ENCODE measurements at places on chromosomes 5 and 9. TPM values are rescaled to one million over a fixed set of nuclear protein-coding genes. Genes with fewer than 3 reads are reported as not detected.

- no peaks in the 10 kb centered on the region for H3K36me3 ChIP-seq
- H3K27ac ChIP-seq, result no peak overlapping the region
- DNase-seq, result no peak
These were observed 156.9 kb downstream of the UNC13B start for GRCh38 chr9:35318741-35319140.

DNA sequence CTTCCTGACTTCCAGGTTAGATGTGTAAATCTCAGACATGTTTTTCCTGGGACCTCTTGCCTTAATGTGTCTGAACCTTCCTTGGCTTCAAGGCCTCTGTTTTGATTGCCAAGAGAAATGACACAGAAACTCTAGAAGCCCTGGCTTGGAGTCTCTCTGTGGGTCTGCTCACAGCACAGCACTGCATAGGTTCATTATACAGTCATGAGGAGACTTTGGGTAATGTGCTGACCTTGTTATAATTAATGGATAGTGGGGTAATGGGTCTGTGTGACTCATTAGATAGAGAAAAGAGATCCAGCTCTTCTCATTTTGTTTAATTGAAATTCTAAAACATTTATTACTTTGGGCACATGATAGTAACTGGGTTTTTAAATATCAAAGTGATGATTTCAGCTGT lies 175.8 kb upstream of the GLRA1 start:
- no peaks in the 10 kb centered on the region for H3K36me3 ChIP-seq
- no peaks in the 10 kb centered on the region for H3K4me1 ChIP-seq
- H3K4me3 ChIP-seq, result no peak overlapping the region
- H3K27me3 ChIP-seq, result no peaks in the 10 kb centered on the region
- no peak overlapping the region for H3K27ac ChIP-seq

GRCh38 chr5:74153255-74153790 lies 487.2 kb downstream of the ENC1 start:
- H3K36me3 ChIP-seq, result no peaks in the 10 kb centered on the region
- no peaks in the 10 kb centered on the region for H3K27me3 ChIP-seq
- H3K4me1 ChIP-seq, result no peaks in the 10 kb centered on the region
- no peak overlapping the region for H3K27ac ChIP-seq
- no peak for DNase-seq
- H3K4me3 ChIP-seq, result no peak overlapping the region

DNA sequence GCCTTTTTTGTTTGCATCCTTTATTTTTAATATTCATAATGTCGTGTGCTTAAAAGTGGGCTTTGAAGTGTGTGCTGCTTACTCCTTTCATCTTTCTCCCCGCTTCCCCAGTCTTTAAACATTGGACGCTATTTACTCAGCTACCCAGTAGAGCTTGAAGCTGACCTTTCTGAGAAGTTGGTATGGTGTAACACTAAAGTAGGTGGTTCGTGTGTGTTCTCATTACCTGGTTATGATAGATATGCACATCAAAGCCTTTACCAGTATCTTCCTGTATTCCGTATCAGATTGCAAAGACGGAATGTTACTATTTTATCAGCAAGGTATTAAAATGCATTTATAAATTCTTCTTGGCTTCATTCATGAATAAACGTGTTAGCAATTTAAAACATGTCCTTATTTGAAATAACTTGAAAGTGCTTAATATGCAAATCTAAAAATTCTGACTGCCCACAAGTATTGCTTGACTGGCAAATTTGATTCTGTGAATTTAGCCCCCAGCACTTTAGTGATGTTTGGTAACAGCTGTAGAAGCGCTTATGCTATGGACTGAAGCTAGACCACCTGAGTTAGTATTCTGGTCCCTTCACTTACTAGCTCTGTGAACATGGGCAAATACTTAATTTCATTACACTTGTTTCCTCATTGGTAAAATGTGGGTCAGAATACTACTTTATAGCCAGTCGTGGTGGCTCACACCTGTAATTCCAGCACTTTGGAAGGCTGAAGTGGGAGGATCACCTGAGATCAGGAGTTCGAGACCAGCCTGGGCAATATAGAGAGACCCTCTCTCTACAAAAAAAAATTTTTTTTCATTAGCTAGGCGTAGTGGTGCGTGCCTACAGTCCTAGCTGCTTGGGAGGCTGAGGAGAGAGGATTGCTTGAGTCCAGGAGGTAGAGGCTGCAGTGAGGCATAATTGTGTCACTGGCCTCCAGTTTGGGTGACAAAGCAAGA lies 1.7 kb downstream of the RRAGA start:
- peaks cover 1% of the 10 kb centered on the region for H3K36me3 ChIP-seq
- no peak overlapping the region for H3K27ac ChIP-seq
- no peak for DNase-seq
- no peaks in the 10 kb centered on the region for H3K27me3 ChIP-seq

DNA sequence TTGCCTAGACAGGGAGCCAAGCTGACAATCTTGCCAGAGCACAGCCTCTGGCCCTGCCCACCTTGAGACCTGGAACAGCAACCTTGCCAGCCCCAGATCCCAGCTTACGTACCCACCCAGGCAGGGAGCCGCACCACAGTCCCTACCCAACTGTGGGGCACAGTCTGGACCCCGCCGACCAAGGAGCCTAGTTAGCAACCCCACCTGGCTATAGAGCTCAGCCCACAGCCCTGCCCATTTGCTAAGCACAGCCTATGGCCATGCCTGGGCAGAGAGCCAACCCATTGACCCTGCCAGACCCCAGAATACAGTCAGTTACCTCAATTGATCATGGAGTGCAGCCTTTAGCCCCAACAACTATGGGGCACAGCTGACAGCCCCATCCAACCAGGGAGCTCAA lies 97.9 kb upstream of the SH3GL2 start:
- no peaks in the 10 kb centered on the region for H3K4me1 ChIP-seq
- H3K27me3 ChIP-seq, result no peaks in the 10 kb centered on the region
- no peak overlapping the region for H3K4me3 ChIP-seq
- no peak for DNase-seq
- no peak overlapping the region for H3K27ac ChIP-seq

DNA sequence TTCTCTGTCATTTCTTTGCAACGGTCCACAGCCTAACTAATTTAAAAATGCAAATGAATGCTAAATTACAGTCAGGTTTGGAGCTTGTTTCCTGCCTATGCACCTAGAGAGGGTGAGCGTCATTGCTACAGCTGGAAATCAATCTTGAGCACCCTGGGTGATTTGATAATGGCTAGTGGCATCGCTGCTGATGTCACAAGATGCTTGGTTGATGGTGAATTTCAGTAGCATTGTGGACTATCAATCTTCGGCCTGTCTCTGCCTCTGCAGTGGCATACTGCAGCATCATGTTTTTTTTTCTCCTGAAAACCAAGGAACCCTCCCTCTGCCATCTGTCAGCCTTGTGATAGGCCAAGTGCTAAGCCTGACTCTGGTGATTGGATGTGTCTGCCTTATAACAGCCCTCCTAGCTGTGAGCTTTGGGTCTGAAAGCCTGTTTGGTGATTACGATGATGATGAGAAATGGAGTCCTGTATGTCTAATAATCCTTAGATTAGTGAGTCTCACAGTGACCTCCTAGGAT lies 75.3 kb downstream of the NMUR2 start:
- H3K4me1 ChIP-seq, result no peaks in the 10 kb centered on the region
- no peak for DNase-seq
- H3K4me3 ChIP-seq, result no peak overlapping the region
- H3K27me3 ChIP-seq, result no peaks in the 10 kb centered on the region
- H3K27ac ChIP-seq, result no peak overlapping the region
- no peaks in the 10 kb centered on the region for H3K36me3 ChIP-seq

DNA sequence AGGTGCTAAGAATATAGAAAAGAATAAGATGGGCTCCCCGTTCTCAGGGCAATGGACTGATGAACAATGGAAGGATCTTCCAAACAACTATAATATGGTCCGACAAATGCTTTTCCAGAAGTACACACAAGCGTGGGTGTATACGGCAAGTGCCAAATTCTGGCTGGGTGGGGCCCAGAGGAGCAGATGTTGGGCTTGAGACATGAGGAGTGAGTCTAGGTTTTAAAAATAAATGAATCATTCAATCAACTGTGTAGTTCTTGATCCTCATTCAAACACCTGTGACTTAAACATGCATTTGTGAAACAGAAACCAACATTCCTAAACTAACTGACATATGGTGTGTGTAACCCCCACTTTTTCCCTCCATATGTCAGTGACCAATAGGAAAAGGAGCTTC lies 47.9 kb downstream of the MFAP3 start:
- no peaks in the 10 kb centered on the region for H3K36me3 ChIP-seq
- no peak for DNase-seq
- peaks cover 4% of the 10 kb centered on the region for H3K27me3 ChIP-seq
- H3K4me1 ChIP-seq, result no peaks in the 10 kb centered on the region
- H3K27ac ChIP-seq, result no peak overlapping the region
- H3K4me3 ChIP-seq, result no peak overlapping the region

- H3K36me3 ChIP-seq, result no peaks in the 10 kb centered on the region
- no peaks in the 10 kb centered on the region for H3K27me3 ChIP-seq
- no peaks in the 10 kb centered on the region for H3K4me1 ChIP-seq
- no peak for DNase-seq
- H3K27ac ChIP-seq, result no peak overlapping the region
These were observed 219.5 kb upstream of the TMEM161B start for GRCh38 chr5:88488130-88488529.

GRCh38 chr5:87121304-87122150 lies 146.2 kb upstream of the RASA1 start:
- H3K4me3 ChIP-seq, result no peak overlapping the region
- H3K27me3 ChIP-seq, result no peaks in the 10 kb centered on the region
- peaks cover 39% of the 10 kb centered on the region for H3K4me1 ChIP-seq
- peak overlapping the region; percentile 45 for H3K27ac ChIP-seq
- H3K36me3 ChIP-seq, result no peaks in the 10 kb centered on the region
- DNase-seq, result peak; percentile 75

- H3K36me3 ChIP-seq, result no peaks in the 10 kb centered on the region
- H3K4me1 ChIP-seq, result no peaks in the 10 kb centered on the region
- no peak for DNase-seq
- no peaks in the 10 kb centered on the region for H3K27me3 ChIP-seq
These were observed 144.7 kb downstream of the TRPM6 start for GRCh38 chr9:74742792-74743730.

GRCh38 chr5:33317271-33317670 lies 123.5 kb upstream of the TARS1 start:
- H3K27me3 ChIP-seq, result no peaks in the 10 kb centered on the region
- no peak for DNase-seq
- no peak overlapping the region for H3K27ac ChIP-seq
- H3K4me1 ChIP-seq, result no peaks in the 10 kb centered on the region
- no peak overlapping the region for H3K4me3 ChIP-seq

DNA sequence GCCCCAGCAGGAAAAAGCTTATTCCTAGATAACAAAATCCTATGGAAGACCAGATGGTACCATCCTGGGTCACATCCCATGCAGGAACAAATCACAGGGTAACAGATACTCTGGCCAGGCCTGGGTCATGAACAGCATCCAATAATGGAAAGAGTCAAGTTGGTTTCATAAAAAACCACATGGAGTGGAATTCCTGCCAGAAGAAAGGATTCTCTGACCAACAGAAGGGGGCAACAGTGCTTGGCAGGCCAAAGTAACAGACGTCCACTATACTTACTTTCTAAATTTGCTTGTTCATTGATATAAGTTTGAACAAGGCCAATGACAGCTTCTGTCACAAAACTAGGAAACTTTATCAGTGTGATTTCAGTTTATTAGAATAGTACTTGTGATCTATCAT lies 273.5 kb downstream of the ARRDC3 start:
- no peak for DNase-seq
- H3K4me1 ChIP-seq, result peaks cover 9% of the 10 kb centered on the region
- H3K27ac ChIP-seq, result no peak overlapping the region
- H3K36me3 ChIP-seq, result no peaks in the 10 kb centered on the region
- no peaks in the 10 kb centered on the region for H3K27me3 ChIP-seq

GRCh38 chr5:96602776-96603175 lies 59.4 kb upstream of the CAST start:
- no peaks in the 10 kb centered on the region for H3K4me1 ChIP-seq
- no peak overlapping the region for H3K27ac ChIP-seq
- H3K36me3 ChIP-seq, result no peaks in the 10 kb centered on the region
- H3K27me3 ChIP-seq, result peaks cover 14% of the 10 kb centered on the region

DNA sequence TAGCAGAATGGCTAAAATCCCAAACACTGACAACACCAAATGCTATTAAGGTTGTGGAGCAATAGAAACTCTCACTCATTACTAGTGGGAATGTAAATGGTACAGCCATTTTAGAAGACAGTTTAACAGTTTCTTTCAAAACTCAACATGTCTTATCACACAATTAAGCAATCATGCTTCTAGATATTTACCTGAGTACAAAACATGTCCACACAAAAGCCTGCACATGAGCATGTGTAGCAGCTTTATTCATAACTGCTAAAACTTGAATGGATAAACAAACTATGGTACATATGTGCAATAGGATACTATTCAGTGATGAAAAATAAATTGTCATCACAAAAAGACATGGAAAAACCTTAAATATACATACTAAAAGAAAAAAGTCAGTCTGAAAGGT lies 31.5 kb downstream of the SLC25A46 start:
- H3K27ac ChIP-seq, result no peak overlapping the region
- no peak for DNase-seq
- H3K4me1 ChIP-seq, result no peaks in the 10 kb centered on the region
- H3K4me3 ChIP-seq, result no peak overlapping the region

DNA sequence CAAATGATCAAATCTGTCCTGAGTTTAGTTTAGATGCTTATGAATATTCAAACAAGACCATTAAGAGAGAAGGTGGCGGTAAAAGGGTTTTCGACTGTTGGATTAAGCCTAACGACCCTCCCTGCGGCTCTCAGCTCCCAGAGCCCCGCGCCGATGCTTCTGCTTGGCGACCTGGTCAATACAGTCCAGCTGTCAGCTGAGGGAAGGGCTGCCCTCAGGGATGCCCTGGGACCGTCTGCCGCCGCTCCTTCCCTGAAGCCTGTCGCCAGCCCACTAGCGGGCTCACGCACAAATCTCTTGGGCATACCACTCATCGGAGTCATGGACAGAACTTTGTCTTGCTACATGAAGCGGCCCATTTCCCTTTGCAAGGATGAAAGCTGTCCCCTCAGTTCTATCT lies 136.6 kb upstream of the RAPGEF1 start:
- no peak overlapping the region for H3K4me3 ChIP-seq
- H3K27me3 ChIP-seq, result no peaks in the 10 kb centered on the region
- no peak overlapping the region for H3K27ac ChIP-seq
- peaks cover 6% of the 10 kb centered on the region for H3K4me1 ChIP-seq

DNA sequence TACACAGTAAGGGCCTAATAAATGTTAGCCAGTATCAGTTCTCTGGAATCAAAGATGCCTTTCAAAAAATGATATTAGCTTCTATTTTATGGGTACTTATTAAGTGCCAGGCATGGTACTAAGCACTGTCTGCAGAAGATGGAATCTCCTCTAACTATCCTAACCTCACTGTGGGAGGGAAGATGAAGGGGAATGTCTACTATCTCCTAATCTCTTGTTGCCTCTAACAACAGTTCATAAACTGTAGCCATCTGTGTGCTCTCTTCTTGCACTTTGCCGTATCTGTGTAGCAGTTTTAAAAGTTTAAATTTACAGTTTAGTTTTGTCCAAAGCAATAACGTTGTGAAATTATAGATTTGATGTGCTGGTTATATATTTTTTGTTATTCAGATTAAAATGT lies 99.6 kb upstream of the CCDC112 start:
- H3K36me3 ChIP-seq, result no peaks in the 10 kb centered on the region
- no peak overlapping the region for H3K4me3 ChIP-seq
- no peaks in the 10 kb centered on the region for H3K27me3 ChIP-seq
- no peak for DNase-seq

- no peak for DNase-seq
- H3K4me1 ChIP-seq, result peaks cover 17% of the 10 kb centered on the region
- no peaks in the 10 kb centered on the region for H3K36me3 ChIP-seq
- no peak overlapping the region for H3K27ac ChIP-seq
- no peak overlapping the region for H3K4me3 ChIP-seq
These were observed 93.5 kb downstream of the DAP start for GRCh38 chr5:10667431-10668057.

The PCDHGA10 gene
- not detected for polyA plus RNA-seq

The TRPM6 gene
- polyA plus RNA-seq, result not detected

The ALDH1B1 gene
- 3.8 TPM for polyA plus RNA-seq

The SEC61B gene
- 443 TPM for polyA plus RNA-seq

The ROR2 gene
- not detected for polyA plus RNA-seq

Measured in CD14-positive monocyte (primary cell).